Transverse colon (tissue), 4 donors: ENCODE measurements at places on chromosomes 3 and 15. TPM values are rescaled to one million over a fixed set of nuclear protein-coding genes. Genes with fewer than 3 reads are reported as not detected.

DNA sequence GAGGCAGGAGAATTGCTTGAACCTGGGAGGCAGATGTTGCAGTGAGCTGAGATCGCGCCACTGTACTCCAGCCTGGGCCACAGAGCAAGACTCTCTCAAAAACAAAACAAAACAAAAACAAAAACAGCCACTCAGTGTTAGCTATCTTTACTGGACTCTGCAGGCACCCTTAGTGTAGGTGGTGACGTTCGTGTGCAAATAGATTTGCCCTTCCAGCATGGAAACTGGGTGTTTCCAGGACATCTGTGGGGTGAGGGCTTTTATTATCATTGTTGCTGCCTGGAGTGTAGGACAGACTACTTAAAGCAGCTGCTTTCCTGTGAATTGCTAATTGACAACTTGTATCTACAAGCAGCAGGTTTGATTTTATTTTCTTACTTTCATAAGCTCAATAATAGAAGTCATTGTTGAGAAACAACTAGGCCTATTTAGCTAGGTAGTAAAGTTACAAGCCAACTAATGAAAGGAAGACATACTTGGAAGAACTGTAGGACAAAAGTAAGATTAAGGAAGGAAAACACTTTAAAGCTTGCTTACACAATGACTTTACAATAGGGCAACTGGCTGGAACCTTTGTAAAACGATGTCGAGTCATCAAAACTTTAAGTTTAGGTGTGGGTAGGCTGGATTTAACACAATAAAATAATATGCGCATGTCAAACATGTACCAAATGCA lies 25.4 kb upstream of the SPPL2A start:
- H3K36me3 ChIP-seq, result no peaks in the 10 kb centered on the region
- H3K4me1 ChIP-seq, result peaks cover 38% of the 10 kb centered on the region
- DNase-seq, result peak; percentile 54

GRCh38 chr15:29692527-29692926 lies 129.7 kb downstream of the TJP1 start:
- no peak for DNase-seq
- no peak overlapping the region for H3K27ac ChIP-seq

- no peak overlapping the region for H3K4me3 ChIP-seq
- no peak overlapping the region for H3K27ac ChIP-seq
- H3K36me3 ChIP-seq, result no peaks in the 10 kb centered on the region
- H3K4me1 ChIP-seq, result peaks cover 31% of the 10 kb centered on the region
- DNase-seq, result no peak
- no peaks in the 10 kb centered on the region for H3K27me3 ChIP-seq
Observed at GRCh38 chr3:48423241-48423882, 6.5 kb downstream of the PLXNB1 start.

DNA sequence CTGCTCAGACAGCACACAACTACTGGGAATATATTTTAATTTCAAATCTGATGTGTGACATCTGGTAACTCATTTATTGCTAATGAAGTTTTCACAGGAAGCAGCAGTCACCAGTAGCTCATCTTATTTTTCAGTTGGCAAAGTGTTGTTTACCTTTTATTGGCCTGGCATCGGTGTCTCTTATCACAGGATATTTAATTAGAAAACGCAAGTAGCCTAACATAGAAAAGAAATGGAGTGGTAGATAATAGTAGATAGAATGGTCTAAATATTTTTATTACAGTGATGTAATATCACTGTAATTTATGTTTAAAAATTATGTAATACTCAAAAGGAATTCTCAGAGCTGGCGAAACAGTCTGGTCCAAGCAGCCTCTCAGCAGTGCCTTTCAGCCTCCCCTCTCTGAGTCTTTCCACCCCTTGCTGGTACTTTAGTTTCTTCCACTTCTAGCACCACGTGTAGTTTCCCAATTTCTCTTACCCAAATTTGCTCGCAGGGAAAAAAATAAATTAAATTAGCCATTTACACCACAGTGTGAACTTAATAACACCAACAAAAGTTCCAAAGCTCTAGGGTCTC lies 31.9 kb downstream of the AGTR1 start:
- H3K36me3 ChIP-seq, result no peaks in the 10 kb centered on the region
- no peaks in the 10 kb centered on the region for H3K27me3 ChIP-seq
- H3K4me3 ChIP-seq, result no peak overlapping the region

GRCh38 chr3:14216257-14217048 lies 37.8 kb downstream of the LSM3 start:
- no peaks in the 10 kb centered on the region for H3K27me3 ChIP-seq
- H3K4me1 ChIP-seq, result no peaks in the 10 kb centered on the region
- peak overlapping the region; percentile 16 for H3K4me3 ChIP-seq
- no peaks in the 10 kb centered on the region for H3K36me3 ChIP-seq
- H3K27ac ChIP-seq, result no peak overlapping the region

DNA sequence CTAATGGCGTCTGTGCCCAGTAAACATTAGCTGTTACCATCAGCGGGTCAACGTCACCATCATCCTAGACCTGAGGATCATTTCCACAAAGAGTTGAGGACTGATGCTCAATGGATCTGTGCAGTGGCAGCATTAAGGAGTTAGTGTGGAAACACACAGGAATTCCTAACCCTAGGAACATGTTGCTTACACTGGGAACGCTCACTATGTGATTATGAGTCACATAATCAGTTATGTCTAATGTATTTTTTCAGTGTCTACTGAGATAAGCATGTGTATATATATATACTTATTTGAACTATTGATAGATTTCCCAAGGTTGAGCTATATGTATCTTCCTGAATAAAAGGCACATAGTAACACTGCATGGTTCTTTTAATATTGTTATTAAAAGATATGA lies 19.0 kb downstream of the ARNT2 start:
- H3K27ac ChIP-seq, result no peak overlapping the region
- H3K4me1 ChIP-seq, result no peaks in the 10 kb centered on the region
- no peaks in the 10 kb centered on the region for H3K27me3 ChIP-seq
- no peak for DNase-seq
- no peak overlapping the region for H3K4me3 ChIP-seq

- H3K36me3 ChIP-seq, result no peaks in the 10 kb centered on the region
- no peak for DNase-seq
- H3K4me1 ChIP-seq, result no peaks in the 10 kb centered on the region
- no peak overlapping the region for H3K4me3 ChIP-seq
- no peaks in the 10 kb centered on the region for H3K27me3 ChIP-seq
Observed at GRCh38 chr3:177220136-177220974, 23.1 kb upstream of the TBL1XR1 start.

GRCh38 chr3:51340013-51340829 lies 44.9 kb upstream of the MANF start:
- H3K27me3 ChIP-seq, result no peaks in the 10 kb centered on the region
- H3K27ac ChIP-seq, result peak overlapping the region; percentile 7
- no peak overlapping the region for H3K4me3 ChIP-seq

GRCh38 chr3:180138871-180139270 lies 102.1 kb upstream of the PEX5L start:
- no peak overlapping the region for H3K27ac ChIP-seq
- DNase-seq, result no peak
- H3K36me3 ChIP-seq, result no peaks in the 10 kb centered on the region
- H3K4me1 ChIP-seq, result no peaks in the 10 kb centered on the region
- H3K27me3 ChIP-seq, result no peaks in the 10 kb centered on the region

GRCh38 chr3:63060412-63060811 lies 185.2 kb upstream of the CADPS start:
- no peaks in the 10 kb centered on the region for H3K27me3 ChIP-seq
- H3K4me1 ChIP-seq, result no peaks in the 10 kb centered on the region
- DNase-seq, result no peak
- no peak overlapping the region for H3K4me3 ChIP-seq
- H3K36me3 ChIP-seq, result no peaks in the 10 kb centered on the region
- no peak overlapping the region for H3K27ac ChIP-seq

- H3K36me3 ChIP-seq, result no peaks in the 10 kb centered on the region
- H3K27ac ChIP-seq, result no peak overlapping the region
- no peak for DNase-seq
- H3K4me3 ChIP-seq, result no peak overlapping the region
Observed at GRCh38 chr3:123499322-123499721, 50.4 kb upstream of the ADCY5 start.

DNA sequence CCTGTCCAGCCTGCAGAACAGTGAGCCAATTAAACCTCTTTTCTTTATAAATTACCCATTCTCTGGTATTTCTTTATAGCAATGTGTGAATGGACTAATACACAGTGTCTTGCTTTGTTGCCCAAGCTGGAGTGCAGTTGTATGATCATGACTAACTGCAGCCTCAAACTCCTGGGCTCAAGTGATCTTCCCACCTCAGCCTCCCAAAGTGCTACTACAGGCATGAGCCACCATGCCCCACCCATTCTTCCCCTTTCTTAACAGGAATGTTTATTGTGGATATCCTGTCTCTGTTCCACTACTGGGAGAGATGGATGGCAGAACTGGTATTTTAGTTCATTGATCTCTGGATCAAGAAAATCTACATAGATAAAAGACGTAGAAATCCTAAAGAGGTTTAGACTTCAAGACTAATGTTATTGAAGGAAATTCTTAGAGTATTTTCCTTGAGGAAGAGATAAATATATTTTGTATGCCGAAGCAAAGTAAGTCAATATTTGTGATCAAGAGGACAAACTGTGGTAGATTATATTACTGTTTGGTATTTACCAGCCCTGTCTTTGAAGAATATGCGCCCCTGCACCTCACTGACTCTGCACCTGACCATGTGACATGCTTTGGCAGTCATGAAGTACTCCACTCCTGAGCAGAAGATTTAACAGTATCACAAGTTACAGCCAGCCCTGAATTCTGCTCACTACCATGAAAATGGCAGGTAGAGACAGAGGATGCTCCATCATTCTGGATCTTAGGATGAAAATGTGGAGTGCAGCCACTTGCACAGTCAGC lies 42.9 kb downstream of the UACA start:
- H3K36me3 ChIP-seq, result no peaks in the 10 kb centered on the region
- peak overlapping the region; percentile 31 for H3K27ac ChIP-seq
- H3K4me1 ChIP-seq, result peaks cover 31% of the 10 kb centered on the region
- DNase-seq, result no peak
- no peaks in the 10 kb centered on the region for H3K27me3 ChIP-seq
- H3K4me3 ChIP-seq, result no peak overlapping the region

- H3K4me1 ChIP-seq, result no peaks in the 10 kb centered on the region
- DNase-seq, result no peak
Observed at GRCh38 chr15:57485869-57486268, 105.8 kb upstream of the MYZAP start.

LSMEM2 gene
- not detected for total RNA-seq

TMA7 gene
- total RNA-seq, result 115 TPM

TMEM45A gene
- total RNA-seq, result 0.60 TPM

LIPC gene
- total RNA-seq, result 0.48 TPM

TRAT1 gene
- total RNA-seq, result 1.1 TPM

GRM7 gene
- total RNA-seq, result not detected

CDC25A gene
- 7.6 TPM for total RNA-seq

VGLL3 gene
- 9.2 TPM for total RNA-seq

OSBPL10 gene
- 28.3 TPM for total RNA-seq

CLDN16 gene
- total RNA-seq, result not detected

COL7A1 gene
- 19.1 TPM for total RNA-seq
